ENCODE measurements at places on chromosomes 12 and 14.

DNA sequence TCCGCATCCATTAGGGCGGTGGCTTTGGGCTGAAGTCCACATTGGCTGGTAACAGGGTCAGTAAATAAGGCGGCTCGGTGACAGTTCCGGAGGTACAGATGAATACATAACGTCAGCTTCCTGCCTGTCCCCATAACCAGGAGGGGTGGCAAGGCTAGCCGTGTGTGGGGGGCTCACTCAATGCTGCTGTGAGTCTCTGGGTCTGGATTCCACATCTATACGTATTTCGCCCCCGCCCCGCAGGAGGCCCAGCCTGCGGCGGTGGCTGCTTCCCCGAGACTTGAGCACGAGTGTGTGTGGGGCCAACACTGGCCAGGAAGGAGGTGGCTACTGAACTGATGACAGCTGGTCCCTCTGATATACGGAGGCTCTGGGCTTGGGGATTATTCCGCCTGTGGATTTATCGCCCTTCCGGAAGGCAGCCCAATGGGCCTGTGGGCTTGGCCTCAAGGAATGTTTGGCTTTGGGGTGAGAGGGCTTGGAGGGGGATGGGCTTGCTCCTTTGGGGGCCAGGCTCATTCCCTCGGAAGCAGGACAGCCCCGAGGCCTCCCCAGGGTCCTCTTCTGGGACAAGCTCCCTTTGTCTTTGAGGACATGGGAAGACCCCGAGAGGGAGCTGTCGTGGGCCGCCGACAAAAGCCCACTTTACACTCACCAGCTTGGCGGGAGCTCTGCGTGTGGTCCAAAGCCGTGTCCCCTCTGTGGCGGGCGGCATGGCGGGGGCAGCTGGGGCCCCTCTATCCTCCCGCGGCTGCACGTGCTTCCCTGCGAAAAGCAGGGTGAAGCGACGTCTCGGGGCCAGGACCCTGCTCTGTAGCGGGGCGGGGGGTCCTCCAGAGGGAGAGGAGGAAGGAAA, 82.1 kb downstream of the KIF26A start:
- no peak for DNase-seq

- no peak for DNase-seq
These were observed 67.4 kb downstream of the PHLDA1 start for GRCh38 chr12:75964150-75964549.

GRCh38 chr12:54207539-54208294, 18.9 kb upstream of the SMUG1 start:
- DNase-seq: peak; percentile 74

DNA sequence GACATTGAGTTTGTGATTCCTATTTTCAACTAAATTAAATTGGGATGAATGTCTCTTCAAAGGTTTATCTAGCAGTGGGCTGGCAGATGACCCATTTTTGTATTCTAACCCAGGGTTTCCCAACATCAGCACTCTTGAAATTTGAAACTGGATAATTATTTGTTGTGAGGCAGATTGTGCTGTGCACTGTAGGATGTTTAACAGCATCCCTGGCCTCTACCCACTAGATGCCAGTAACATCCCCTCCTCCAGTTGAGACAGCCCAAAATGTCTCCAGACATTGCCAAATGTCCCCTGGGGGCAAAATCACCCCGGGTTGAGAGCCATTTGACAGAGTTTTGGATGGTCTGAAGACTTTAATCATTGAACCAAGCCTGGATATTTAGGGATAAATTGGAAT, 11.1 kb downstream of the DAAM1 start:
- DNase-seq: no peak

GRCh38 chr12:30603129-30603528, 92.5 kb downstream of the IPO8 start:
- no peak for DNase-seq

DNA sequence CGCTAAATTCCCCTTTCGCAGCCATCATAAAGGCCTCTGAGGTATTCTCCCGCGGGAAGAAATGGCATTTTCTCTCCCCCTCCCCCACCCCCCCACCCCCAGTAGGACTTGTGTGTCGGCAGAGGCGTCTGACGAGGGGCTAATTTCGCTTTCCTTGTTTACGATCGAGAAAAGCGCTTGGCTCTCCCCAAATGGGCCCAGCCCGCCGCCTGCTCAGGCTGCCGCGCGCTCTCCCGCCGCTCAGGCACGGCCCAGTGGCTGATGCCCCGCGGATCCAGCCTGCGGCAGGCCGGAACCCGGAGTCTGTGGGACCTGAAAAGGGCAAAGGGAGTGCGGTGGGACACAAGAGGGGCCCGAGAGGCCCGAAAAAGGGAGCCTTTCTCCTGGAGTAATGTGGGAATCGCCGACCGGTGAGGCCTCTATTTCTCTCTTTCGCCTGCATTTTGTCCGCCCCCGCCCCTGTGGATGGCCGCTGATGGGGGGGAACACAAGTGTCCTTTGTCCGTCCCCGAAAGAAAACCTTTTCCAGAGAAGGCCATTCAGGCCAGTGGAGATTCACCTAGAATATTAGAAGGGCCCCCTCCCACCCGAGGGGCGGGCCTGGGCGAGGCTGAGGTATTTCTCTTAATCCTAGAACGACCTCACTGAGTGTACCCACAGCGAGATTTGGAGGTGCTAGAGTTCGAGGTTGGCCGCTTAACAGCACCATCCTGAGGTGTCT, 9.0 kb upstream of the HOXC6 start:
- DNase-seq: no peak

- no peak for DNase-seq
These were observed 613 bp downstream of the RECQL start for GRCh38 chr12:21500786-21501257.

DNA sequence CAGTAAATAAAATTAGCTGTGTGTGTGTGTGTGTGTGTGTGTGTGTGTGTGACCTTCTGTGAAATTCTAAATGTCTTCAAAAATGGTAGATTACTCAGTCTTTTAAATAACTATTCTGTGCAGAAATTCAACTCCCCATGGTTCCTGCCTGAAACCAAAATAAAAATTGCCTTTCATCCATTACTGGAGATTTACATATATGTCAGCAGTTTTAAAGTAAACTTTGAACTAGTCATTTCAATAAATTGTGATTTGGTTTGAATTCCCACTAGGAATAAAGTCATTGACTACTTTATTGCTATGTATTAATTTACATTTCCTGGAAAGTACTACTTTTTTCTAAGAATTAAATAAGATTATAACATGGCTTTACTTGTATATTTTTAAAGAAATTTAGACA, 5.3 kb downstream of the ELK3 start:
- DNase-seq: no peak

DNA sequence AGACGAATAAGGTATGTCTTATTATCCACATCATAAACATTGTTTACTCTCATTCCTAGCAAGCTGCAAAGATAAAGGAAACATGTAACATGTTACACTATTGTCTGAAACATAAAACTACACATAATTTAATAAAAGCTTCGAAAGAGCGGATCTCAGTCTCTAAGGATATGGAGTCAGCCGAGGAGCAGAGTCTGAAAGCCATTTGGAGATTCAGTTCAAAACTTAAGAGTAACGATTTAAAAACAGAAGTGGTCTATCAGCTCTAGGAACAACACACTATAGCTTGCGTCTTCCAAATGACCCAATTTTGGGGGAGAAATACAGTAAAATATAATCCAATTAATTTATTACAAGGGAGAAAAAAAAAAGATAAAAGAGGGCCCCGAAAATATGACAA, 775 bp downstream of the NEMF start:
- DNase-seq: no peak

- no peak for DNase-seq
These were observed 209.4 kb upstream of the PRICKLE1 start for GRCh38 chr12:42798811-42799438.

- DNase-seq: no peak
These were observed 18.2 kb upstream of the FSCB start for GRCh38 chr14:44525237-44525636.

GRCh38 chr12:100445081-100445481, 28.6 kb upstream of the NR1H4 start:
- DNase-seq: no peak

GRCh38 chr12:29281371-29282005, 99.5 kb downstream of the ERGIC2 start:
- DNase-seq: no peak

GRCh38 chr12:15540005-15540404, 217.7 kb downstream of the PTPRO start:
- no peak for DNase-seq

- DNase-seq: no peak
These were observed 44.3 kb downstream of the ATP23 start for GRCh38 chr12:57985685-57986084.

DNA sequence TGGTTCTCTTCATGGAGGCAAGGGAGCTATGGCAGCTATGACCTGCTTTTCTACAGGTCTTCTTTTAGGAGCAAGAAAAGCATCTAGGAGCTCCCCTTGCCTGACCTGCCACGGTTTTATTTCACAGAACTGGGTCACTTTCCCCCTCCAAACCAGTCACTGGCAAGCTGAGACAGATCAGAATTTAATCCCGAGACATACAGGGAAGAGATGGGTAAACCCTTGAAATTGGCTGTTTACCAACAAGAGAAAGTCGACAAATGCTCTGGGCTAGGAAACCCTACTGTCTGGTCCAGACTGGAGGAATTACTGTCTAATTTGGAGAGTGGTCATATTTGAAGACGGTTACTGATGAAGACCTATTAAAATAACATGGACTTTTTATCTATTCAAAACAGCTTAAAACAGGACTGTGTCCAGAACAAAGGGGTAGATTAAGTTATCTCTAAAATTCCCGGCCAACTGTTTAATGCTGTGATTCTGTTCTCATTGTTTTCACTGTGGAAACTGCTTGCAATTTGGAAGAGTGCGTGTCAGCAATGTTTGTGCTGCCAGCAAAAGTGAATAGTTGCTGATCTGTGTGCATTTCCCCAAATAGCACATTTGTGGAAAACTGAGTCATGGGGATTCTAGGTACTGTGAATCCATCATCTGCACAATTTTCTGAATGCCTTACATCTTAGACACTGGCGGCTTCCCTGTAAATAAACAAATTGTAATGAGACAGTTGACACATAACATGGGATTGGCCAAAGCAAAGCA, 73.4 kb upstream of the EEA1 start:
- DNase-seq: no peak

DNA sequence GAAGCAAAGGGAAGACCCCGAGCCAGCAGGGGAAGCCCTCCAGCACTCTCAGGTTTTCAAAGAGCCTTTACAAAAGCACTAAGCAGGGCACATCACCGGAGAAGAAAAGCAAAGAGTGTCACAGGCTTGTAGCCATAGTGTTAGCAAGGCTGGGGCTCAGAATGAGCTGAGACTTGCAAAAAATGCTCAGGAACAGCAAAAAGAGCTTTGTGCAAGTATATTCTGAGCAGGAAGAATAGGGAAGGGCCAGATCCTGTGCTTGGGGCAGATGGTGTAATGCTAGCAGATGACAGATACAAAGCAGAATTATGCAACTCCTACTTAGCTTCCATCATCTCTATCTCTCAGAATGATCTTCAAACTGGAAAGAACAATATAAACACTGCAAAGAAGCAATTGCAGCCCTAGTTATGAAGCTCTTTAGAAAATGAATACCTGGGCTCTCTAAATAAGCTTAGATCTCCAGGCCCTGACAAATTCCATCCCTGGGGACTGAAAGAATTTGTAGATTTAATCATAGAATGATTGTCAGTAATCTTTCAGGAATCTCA, 23.7 kb upstream of the PARP11 start:
- DNase-seq: no peak

GRCh38 chr12:47078733-47079467, 521 bp upstream of the PCED1B start:
- DNase-seq: peak; percentile 49

DNA sequence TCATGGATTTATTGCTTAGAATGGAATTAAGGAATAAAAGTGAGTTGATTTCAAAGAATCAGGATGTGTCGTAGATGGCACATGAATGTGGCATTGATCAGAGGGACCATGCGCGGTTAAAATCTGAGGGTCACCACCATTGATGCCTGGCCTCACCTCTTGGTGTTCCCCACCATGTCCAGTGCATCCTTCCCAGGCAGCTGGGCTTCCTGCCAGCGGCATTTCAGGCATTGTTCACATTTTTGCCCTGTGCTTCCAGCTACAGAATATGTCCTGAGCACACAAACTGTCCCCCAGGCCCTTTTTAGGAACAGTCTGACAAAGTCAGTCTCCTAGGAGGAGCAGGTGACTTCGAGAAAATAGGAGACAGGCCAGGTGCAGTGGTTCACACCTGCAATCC, 42.0 kb upstream of the TSPAN9 start:
- no peak for DNase-seq

DNA sequence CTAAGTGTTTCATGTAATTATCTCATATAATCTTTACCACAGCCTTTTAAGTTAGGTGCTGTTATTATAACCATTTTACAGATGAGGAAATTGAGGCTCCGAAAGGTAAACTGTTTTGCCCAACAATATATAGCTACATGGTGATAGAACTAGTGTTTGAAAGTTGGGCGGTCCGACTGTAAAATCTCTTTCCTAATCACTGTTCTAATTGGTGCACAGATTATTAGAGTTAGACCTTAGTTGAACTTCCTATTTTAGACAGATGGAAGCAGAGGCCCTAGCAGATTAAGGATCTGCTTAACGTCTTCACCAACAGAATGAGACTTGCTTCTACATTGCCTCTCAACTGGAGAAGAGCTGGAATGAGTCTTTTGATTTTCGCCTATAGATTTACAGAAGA, 30.0 kb upstream of the DUSP6 start:
- DNase-seq: no peak

DNA sequence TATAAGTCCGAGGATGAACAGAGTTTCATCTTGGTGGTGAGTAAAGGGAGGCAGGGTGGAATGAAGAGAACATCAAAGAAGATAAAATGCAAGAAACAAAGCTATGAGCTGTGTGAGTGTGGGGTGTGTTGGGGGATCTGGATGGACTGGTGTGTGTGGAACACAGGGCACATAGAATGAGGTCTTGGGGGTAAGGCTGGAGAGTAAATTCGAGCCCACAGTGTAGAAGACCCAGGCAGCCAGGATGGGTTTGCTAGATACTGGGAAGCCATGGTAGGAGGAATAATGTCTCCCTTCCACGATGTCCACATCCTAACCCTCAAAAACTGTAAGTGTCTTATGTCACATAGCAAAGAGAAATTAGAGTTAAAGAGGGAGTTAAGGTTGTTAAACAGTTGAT, 6.8 kb downstream of the KCNMB4 start:
- no peak for DNase-seq

GRCh38 chr14:68471029-68471963, 321.6 kb downstream of the ZFP36L1 start:
- no peak for DNase-seq

GRCh38 chr12:79082595-79082994, 218.0 kb downstream of the SYT1 start:
- DNase-seq: no peak

- no peak for DNase-seq
These were observed 126.4 kb downstream of the DERA start for GRCh38 chr12:16037533-16037932.

GRCh38 chr12:122523846-122524718, 2.7 kb downstream of the RSRC2 start:
- no peak for DNase-seq

GRCh38 chr12:117583677-117584225, 222.3 kb upstream of the NOS1 start:
- no peak for DNase-seq

DNA sequence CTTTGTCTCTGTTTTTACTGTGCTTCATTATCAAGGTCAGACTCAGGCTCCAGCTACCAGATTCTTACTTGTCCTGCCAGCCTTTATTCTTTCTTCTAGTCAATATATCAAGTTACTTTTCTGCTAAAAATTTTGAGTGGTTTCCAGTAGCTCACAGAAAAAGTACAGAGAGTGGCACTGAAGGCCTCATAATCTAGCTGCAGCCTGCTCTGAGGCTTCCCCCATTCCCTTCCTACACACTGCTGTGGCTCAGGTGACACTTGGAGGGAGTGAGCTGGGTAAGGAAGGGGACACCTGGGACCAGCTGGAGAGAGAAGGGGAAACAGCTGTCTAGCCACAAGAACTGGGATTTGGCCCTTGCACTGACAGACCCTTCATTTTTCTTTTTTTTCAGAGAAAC, 25.4 kb downstream of the TTC6 start:
- DNase-seq: no peak
